Placental epithelial cell (primary cell): ENCODE measurements at places on chromosomes 5 and 9. TPM values are rescaled to one million over a fixed set of nuclear protein-coding genes. Genes with fewer than 3 reads are reported as not detected.

The BHMT2 gene
- total RNA-seq: not detected in 2 replicates

The INSYN2B gene
- total RNA-seq: not detected in 2 replicates

The CCDC192 gene
- 0.39 TPM in 1 of 2 replicates, not detected in the other for total RNA-seq

The KIF27 gene
- 2.4 and 5.5 TPM in 2 replicates for total RNA-seq

The PCDHGA9 gene
- 4.3 and 5.7 TPM in 2 replicates for total RNA-seq

The ACOT12 gene
- not detected in 2 replicates for total RNA-seq

The BSPRY gene
- total RNA-seq: not detected in 2 replicates

The SPINK14 gene
- total RNA-seq: not detected in 2 replicates

The CDH6 gene
- total RNA-seq: not detected in 2 replicates

The CARTPT gene
- total RNA-seq: not detected in 2 replicates

The OR1Q1 gene
- not detected in 2 replicates for total RNA-seq

The TUSC1 gene
- total RNA-seq: 18.1 and 22.3 TPM in 2 replicates

The STPG3 gene
- total RNA-seq: not detected in 2 replicates

The PHF24 gene
- 0.39 and 0.65 TPM in 2 replicates for total RNA-seq

The ZDHHC12 gene
- total RNA-seq: 82.4 and 97.1 TPM in 2 replicates

The AK8 gene
- 0.22 and 0.79 TPM in 2 replicates for total RNA-seq

The PCDHA1 gene
- total RNA-seq: not detected in 2 replicates

The KIF12 gene
- not detected in 2 replicates for total RNA-seq

The ZNF474 gene
- 0.22 and 0.39 TPM in 2 replicates for total RNA-seq

The FOXD4 gene
- under 0.01 TPM in 1 of 2 replicates, not detected in the other for total RNA-seq

The LEAP2 gene
- 0.39 TPM in 1 of 2 replicates, not detected in the other for total RNA-seq

The ACSL6 gene
- total RNA-seq: 0.33 and 0.39 TPM in 2 replicates

The PLPP7 gene
- total RNA-seq: under 0.01 TPM in 1 of 2 replicates, not detected in the other

The FUBP3 gene
- 34.2 and 34.5 TPM in 2 replicates for total RNA-seq

The TSSK1B gene
- total RNA-seq: 0.79 TPM in 1 of 2 replicates, not detected in the other

The TMEM215 gene
- not detected in 2 replicates for total RNA-seq
